Cerebellum (tissue), 4 donors: ENCODE measurements at places on chromosomes 16 and 17.

DNA sequence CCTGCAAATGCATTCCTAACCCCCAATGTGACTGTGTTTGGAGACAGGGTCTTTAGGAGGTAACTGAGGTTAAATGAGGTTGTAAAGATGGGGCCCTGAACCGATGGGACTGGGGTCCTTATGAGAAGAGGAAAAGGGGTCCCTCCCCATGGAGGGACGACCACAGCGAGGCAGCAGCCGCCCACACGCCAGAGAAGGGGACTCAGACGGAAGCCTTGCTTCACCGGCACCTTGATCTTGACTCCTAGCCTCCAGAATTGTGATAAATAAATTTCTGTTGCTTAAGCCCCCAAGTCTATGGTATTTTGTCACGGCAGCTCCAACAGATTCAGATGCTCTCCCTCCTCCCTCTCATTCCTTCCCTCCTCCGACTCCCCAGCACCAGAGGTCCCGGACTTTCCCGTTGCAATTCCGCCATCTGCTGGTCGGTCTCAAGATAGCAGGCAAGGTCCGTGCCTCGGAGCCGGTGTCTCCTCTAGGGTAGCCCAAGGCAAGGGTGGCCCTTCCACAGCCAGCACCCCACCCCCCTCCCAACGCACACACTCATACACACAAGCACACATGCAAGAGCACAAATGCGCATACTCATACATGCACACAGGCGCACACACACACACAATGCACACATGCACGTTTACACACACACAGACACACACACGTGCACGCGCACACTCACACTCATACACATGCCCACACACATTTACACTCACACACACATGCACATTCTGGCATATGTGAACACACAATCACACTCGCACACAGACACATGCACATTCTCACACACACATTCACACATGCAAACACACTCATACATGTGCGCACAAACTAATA, 23.1 kb upstream of the C16orf78 start:
- DNase-seq = peak; percentile 88

GRCh38 chr16:57479205-57479975, 6.9 kb downstream of the DOK4 start:
- DNase-seq = peak; percentile 79

DNA sequence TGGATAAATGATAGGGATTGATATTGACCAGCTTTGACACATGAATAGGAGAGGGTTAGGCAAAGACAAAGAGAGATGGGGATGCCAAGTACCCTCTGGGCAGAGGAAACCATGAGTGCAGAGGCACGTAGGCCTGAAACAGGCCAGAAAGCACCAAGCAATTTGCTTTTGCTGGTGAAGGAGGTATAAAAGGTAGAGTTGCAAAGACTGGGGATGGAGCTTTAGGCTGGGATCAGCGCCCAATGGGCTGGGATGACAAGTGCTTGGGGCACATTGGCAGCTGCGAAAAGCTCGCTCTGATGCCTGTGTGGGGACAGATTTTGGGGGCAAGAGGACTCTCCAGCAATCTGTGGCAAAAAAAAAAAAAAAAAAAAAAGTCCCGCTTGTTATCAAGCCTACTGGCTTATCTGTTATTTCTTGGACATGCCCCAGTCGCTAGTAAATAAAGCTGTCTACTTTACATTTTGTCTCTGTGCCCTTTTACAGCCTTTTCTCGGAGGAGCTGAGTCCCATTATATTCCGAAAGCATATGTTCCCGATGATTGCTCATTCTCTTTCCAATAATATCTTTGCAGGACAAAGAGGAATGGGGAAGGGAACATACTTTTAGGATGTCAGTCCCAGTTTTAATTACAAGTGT, 578.4 kb downstream of the MAF start:
- DNase-seq = no peak

DNA sequence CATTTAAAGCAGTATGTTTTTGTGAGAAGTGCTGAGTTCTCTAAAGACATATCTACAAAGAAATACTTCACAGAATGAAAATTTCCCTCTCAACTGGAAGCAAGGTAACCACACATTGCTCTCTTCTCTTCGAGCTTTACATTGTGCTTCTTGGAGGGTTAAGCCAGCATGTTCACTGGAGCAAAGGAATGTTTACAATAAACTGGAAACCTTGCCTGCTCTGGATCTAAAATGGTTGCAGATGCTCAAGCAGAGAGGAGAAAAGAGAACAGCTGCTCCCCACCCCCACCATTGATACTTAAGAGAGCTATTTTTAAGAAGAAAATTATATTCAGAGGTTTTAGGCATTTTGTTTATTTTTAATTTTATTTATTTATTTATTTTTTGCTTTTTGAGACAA, 213.1 kb downstream of the CEP112 start:
- no peak for DNase-seq

GRCh38 chr17:69913616-69914015, 161.4 kb upstream of the KCNJ16 start:
- no peak for DNase-seq

- no peak for DNase-seq
Measured at GRCh38 chr17:8736362-8736761, 8.3 kb downstream of the CCDC42 start.

GRCh38 chr17:80352991-80353665, 61.8 kb upstream of the ENDOV start:
- no peak for DNase-seq

GRCh38 chr17:45440161-45440778, 7.6 kb upstream of the ARHGAP27 start:
- DNase-seq = no peak

DNA sequence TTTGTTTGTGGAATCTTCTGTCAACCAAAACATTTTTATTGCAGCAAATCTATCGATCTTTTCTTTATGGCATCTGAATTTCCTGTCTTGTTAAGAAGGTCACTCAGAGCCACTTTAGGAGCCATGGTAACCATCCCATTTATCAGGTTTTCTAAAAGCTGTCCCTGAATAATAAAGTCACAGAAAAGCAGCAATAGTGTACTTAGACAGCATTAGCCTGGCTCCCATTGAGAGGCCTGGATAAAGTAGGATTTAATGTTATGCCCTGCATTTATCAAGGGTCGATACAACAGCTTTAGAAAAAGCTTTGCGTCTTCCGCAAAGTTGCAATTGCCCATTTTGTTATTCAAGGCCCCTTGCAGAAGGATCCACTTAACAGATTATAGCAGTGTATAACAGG, 10.1 kb upstream of the CD300LF start:
- DNase-seq = no peak

- peak; percentile 47 for DNase-seq
Measured at GRCh38 chr17:7307686-7308624, 527 bp downstream of the EIF5A start.

GRCh38 chr17:74430385-74430705, 1.5 kb upstream of the GPRC5C start:
- no peak for DNase-seq

GRCh38 chr16:1771188-1771863, at the start of gene NME3:
TSS of gene NME3 (minus strand) at chr16:1771543. CDS start at chr16:1771534, 9 bp downstream.
- peak; percentile 82 for DNase-seq

- DNase-seq = no peak
Measured at GRCh38 chr17:82386881-82387704, 15.5 kb downstream of the UTS2R start.

DNA sequence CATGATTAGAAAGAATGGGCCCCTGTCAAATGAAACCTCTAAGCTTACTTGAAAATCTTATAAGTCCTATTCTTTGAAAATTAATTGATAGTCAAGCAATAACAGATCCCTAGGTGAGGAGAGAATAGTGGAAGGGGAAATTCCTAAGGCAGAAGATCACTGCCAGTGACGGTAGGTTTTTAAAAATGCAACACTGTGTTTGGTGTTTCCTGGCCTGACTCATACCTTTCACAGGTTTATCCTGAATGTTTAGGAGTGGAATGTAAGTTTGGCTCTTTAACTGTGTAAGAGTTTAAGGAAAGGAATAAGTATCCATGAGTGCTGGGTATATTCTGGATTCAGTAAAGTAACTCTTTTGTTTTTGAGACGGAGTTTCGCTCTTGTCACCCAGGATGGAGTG, 23.8 kb downstream of the HAPSTR1 start:
- DNase-seq = no peak

DNA sequence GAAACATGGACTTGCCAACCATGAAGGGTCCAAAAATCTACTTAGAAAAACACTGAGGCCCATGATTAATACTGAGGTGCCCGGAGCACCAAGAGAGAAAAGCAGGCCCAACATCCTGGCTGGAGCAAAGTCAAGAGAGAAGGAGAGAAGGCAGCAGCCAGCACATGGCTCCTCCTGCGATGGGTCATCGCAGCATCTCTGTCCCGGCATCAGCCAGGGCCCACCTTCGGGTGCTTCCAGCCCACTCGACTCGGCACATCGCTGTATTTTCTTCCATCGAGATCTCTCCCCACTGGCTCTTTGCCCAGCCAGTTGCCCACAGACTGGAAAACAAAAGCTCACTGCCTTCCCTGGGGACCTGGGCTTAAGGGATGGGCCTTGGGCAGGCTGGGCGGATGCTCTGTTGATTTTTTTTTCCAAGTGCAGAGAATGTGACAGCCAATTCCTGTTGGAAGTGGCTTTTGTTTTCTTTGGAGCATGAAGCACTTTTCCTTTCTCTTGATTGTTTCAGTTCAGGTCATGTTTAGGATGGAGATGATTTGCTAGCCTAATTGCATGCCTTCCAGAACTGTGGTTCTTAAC, 58.1 kb downstream of the CYB5B start:
- peak; percentile 19 for DNase-seq

GRCh38 chr17:40176754-40177110, 538 bp upstream of the RAPGEFL1 start:
- no peak for DNase-seq

- no peak for DNase-seq
Measured at GRCh38 chr17:79850571-79851460, 11.6 kb upstream of the CBX4 start.

GRCh38 chr16:54077050-54077821, 209.4 kb downstream of the IRX3 start:
- DNase-seq = no peak

DNA sequence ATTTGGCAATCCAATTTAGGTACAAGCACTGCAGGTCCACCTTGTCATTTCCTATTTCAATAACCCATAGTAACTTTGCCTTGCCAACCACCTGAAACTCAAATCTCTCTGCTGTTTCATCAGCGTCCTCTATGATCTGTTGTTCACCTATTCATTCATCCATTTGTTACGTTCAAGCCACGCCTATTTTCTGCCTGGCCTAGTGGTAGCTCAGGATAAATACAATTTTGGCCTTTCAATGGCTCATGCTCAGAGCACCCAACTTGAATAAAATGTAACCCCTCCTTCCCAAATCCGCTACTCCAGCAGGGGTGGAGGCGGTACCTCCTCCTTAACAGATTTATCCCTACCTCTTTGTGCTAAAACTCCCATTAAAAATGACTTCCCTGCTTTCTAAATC, 3.6 kb upstream of the FBXO47 start:
- no peak for DNase-seq

- DNase-seq = no peak
Measured at GRCh38 chr17:48293319-48294019, 136.5 kb downstream of the SKAP1 start.

GRCh38 chr17:38870259-38871165, 654 bp downstream of the LASP1 start:
- DNase-seq = peak; percentile 63

- no peak for DNase-seq
Measured at GRCh38 chr16:89142474-89143195, 28.9 kb upstream of the CDH15 start.

DNA sequence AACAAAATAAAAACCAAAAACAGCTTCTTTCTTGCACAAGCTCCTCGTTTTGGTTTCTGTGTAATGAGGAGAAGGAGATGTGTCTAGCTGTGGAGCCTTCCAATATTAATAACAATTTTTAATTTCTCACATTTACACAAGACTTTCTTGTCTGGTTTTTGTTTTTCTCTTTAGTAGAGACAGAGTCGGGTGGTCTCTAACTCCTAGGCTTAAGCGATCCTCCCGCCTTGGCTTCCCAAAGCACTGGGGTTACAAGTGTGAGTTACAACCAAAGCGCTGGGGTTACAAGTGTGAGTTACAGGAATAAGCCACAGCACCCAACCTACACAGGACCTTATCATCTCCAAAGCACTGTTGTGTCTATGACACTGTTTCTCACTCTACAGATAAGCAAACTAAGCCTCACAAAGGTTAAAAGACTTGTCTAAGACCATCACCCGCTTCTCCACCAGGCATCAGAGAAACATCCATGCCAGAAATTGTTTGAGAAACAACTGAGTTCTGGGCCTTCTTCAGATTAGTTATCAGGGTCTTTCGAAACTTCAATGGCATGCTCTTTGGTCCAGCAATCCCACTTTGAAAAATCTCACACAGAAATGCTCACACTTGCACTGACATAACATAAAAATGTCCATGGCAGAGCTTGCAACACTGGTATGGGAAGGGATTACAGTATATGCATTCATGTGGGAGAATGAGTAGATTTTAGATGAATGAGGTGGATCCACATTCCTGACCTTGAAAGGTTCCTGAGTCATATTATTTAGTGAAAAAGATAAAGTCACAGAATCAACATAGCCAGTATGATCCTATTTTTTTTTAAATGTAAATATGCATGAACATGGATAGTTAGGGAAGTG, 3.9 kb downstream of the ABAT start:
- DNase-seq = no peak

GRCh38 chr16:23452221-23452571, 793 bp downstream of the COG7 start:
- DNase-seq = no peak

- peak; percentile 70 for DNase-seq
Measured at GRCh38 chr16:70601576-70602575, 44.5 kb upstream of the IL34 start.

- peak; percentile 84 for DNase-seq
Measured at GRCh38 chr17:32609085-32609484, 122.3 kb downstream of the CDK5R1 start.

- peak; percentile 19 for DNase-seq
Measured at GRCh38 chr17:49634485-49634860, 43.4 kb downstream of the SPOP start.

DNA sequence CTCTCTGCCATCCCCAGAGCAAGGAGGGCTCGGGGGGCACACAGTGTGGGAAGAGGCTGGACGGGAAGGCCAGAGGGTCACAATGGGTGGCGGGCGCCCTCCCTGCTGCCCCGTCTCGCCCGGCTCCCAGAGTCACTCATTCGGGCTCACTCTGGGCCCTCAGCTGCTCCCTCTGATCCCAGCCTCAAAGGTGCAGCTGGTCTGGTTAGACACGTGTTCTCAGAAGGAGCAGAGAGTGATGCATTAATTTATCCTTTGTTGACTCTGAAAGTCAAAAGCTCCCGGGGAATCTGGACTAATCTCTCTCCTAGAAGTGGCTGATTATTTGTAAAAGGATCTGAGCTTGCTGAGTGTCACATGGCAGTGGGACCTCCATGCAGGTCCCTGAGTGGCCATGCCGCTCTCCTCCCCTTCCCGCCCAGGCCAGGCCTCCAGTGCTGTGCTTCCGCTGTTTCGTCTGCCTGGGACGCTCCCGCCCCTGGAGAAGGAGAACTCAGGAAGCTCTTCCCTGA, 87.5 kb downstream of the SEC14L1 start:
- no peak for DNase-seq

DNA sequence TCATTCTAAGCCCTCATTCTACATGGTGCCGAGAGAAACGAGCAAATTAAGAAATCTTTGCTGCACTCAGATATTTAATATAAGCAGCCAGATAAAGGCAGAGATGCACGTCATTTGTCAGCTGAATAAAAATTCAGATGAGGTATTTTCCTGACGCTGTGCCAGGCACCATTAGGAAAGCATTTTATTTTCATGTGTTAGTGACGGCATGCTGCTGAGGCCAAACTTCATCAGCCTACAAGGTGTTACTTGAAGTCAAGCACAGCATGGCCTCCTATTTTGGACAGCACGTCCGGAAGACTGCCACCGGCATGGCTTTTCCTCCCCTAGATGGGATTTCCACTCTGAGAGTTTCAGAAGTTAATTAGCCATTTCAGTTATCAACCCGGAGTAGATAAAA, 70.3 kb downstream of the IRX3 start:
- no peak for DNase-seq

GRCh38 chr16:75238132-75238852, 13.1 kb downstream of the BCAR1 start:
- DNase-seq = peak; percentile 94
